Activated naive CD4-positive, alpha-beta T cell treated with anti-CD3 and anti-CD28 coated beads, Interleukin-2, amount 10 ng/mL, durations not matched to agents 7 days and 5 days (primary cell): ENCODE measurements at places on chromosomes 7 and 10.

- no peak for DNase-seq
Measured at GRCh38 chr7:35454575-35455385, 200.9 kb upstream of the TBX20 start.

DNA sequence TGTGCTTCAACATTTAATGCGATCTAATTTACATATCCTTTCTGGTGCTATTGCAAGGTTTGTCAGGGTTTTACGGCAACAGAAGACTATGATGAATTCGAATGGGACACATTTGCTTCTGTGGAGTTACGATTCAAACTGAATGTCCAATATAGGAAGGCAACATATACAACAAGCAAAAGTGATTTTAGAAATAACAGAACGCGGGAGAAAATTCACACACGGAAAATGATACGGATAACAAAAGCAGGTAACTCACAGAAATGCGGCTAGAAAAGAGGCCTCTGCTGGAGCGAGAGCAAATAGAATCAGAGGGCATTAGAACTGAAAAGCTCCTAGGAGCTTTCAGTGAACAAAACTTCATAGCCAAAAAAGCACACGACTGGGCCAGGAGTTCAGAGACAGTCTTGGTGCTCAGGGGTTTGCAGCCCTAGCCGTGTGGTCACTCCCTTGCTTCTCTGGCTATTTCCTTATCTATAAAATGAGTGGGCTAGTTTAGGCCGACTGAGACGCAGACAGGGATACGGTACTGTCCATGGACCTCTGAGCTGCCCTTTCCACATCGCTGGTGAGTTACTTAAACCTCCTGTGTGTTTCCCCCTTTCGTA, 557 bp upstream of the TAX1BP1 start:
- peak; percentile 37 for DNase-seq

GRCh38 chr7:111137296-111138192, 46.6 kb downstream of the LRRN3 start:
- DNase-seq = peak; percentile 21

DNA sequence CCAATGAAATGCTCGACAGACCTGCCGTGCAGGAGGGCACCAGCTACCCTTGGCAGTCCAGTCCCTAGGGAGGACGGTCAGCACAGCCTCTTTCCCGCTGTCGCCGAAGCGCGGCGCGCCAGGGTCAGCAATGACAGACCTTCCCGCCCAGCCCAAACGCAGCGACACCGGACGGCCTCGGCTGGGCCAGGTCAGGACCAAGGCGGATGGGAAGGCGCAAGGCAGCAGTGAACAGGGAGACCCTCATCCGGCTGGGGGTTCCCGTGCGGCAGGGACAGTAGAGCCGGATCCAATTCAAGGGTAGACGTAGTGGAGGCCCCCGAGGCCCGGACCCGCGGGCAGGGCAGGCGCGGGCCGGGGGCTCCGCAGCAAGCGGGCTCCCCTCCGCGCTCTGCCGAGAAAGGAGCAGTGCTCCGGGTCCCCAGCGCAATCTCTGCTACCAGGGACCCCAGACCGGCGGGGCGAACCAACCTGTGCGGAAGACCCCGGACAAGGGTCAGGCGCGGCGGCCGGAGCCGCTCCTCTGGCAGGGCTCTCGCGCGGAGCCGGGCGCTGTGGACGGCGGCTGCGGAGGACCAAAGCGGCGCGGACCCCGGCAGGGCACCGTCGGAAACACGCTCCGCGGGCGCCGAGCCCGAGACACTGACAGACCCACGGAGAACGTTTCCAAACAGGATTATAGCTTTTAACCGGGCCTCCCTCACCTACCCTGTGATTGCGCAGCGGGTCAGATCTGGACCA, at the start of gene SEC31B:
Gene SEC31B (minus strand): TSS at position 551 of the 741 bp plus-strand sequence. CDS start 2,909 bp downstream, outside the sequence.
- no peak for DNase-seq

- no peak for DNase-seq
Measured at GRCh38 chr10:16756561-16757221, 60.5 kb downstream of the RSU1 start.

GRCh38 chr10:3030765-3031164, 36.6 kb upstream of the PFKP start:
- no peak for DNase-seq

DNA sequence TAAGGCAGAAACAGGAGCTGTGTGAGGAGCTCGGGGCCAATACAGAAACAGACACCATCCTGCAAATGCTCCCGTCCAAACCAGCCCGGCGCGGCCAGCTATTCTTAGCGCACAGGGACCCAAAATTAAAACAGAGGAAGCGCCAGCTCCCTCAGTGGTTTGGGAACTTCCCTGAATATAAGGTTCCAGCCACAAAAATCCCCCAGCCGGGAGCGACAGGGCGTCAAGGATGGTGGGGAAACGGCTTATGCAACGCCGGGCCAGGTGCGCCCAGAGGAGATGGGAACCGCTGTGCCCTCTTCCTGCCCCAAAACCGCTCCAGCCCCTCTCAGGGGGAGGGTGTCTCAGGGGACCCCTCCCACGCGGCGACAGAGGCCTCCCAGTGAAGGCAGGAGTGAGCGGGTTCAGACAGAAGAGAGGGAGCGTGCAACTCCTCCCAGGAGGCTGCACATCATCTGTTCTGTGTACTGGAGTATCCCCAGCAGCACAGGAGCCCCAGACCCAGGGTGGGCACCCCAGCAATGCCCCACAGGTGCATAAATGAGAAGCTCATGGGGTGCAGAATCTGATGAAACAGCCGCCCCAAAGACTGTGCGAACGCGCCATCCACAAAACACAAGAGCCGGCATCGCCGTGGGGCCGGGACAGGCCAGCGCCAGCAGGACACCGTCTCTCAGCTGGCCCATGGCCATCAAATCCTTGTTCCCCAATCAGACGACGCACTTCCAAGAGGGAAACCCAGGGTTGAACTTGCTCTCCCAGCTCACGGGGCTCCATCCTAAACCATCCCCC, 73.9 kb upstream of the PDGFA start:
- DNase-seq = no peak

GRCh38 chr7:44060948-44061644, 4.3 kb downstream of the PGAM2 start:
- no peak for DNase-seq

DNA sequence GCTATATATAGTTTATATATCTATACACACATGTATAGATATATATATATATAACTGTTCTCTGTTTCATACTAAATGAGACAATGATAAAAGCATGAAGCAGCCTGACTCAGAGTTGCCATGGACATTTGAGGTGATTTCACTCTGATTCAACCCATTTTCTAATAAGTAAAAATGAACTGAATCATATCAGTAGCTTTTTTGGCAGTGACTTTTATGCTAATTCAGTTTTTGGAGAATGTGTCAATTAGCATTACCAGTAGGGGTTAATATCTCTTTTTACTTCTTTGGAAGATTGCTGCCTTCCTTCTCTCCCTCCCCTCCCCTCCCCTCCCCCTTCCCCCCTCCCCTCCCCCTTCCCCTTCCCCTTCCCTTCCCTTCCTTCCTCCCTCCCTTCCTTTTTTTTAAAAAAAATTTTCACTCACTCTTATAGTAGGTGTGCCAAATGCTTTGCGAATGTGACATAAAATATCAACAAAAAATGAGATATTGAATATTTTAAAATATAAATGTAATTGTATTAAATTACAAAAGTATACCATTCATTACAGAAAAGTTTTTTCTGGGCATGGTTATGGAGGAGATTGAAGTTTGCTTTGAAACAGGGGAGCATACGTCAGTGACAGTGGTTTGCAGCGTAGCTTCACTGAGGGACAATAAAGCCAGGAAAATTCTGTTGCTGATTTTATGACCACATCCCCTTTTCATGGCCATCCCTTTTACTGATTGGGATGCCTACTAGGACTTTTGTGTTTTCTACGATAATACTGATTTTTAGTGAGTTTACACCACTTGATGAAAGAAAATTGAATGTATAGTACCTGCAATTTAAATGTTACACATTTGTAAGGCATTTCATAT, 64.0 kb upstream of the KLF6 start:
- no peak for DNase-seq

DNA sequence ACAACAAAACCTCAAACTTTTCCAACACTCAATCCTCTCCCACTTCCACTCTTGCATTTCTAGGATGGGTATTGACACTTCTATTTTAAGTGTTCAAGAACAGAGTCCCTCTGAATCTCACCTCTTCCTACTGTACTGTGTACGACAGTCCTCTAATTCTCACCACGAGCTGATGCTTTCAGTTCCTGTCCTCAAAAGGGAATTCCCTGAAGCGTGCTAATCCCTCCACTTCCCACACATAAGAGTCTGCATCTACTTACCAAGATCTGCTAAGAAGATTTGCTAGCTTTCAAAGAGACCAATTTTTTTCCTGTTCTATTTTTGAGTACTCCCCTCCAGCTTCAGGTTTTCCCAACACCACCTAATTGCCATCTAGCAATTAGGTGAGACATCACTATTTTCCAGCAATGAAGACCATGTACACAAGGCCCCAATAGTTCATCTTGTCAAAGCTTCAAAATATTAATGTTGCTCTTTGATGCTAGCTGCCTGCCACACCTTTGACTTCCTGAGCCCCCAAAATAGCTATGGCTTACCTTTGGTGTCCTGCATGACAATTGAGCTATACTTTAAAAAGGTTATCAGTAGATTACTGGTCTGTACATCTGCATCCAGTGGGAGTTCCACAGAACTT, 54.4 kb downstream of the ARMH3 start:
- DNase-seq = no peak

GRCh38 chr7:45146531-45147379, 10.8 kb upstream of the RAMP3 start:
- DNase-seq = peak; percentile 20

DNA sequence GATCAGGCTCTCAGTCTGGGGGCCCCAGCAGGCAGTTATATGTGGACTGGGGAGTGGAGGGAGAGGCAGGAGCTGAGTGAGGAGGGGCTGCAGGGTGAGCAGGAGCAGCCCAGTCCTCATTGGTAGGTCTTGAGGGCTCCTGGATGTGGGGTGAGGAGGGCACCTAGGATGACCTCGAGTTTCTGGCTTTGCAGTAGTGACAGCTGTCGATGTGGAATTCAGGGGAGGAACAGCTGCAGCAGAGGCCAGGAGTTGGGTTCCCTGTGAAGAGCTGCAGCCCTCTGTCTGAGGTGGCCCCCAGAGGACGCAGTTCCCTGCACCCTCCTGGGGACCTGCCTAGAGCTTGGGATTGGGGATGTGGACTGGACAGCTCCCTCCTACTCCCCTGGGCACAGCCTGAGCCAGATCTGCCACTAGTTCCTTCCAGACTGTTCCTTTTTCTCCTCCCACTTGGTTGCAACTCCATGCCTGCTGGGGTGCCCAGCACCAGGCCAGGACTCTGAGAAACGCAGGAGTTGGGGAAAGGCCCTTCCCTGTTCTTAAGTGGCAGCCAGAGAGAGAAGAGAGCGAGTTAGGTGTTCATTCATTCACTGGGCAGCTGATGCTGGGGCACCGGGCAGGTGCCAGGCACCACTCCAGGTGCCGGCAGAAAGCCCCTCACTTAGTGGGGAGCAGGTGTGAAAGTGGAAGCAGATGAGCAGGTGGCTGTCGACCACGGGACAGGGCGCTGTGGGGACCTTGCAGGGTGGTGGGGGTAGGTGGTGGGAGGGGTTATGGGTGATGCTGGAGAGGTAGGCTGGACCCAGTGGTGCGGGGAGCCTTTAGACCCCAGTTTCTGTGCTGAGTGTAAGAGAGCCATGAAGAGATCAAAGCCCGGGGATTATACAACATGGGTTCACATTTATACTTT, 57.9 kb downstream of the PRF1 start:
- DNase-seq = no peak

DNA sequence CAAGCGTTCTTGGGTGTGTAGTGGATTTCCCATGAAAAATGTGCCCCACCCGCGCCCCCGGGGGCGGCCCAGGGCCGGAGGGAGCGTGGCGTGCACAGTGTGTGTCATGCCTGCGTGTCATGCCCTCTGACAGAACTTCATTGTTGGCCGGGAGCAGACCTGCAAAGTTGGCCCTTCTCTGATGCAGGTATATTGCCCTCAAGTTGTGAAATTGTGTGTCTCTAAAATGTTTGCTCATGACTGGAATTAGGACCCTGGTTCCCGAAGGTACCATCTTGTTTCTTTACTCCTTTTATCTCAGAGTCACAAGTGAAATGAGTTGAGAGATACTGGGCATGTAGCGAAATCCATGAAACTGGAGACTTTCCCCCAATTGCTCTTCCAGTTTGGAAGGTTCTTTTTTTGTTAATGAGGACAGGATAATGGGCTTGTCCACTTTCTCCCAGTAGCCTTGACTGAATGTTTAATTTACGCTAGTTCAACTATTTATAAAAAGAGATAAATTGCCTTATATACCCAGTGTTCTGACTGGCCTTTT, 26.2 kb downstream of the ADK start:
- DNase-seq = peak; percentile 50

- no peak for DNase-seq
Measured at GRCh38 chr7:5610500-5611186, 170.8 kb downstream of the RNF216 start.

- DNase-seq = no peak
Measured at GRCh38 chr7:47188136-47188535, 393.8 kb downstream of the TNS3 start.

DNA sequence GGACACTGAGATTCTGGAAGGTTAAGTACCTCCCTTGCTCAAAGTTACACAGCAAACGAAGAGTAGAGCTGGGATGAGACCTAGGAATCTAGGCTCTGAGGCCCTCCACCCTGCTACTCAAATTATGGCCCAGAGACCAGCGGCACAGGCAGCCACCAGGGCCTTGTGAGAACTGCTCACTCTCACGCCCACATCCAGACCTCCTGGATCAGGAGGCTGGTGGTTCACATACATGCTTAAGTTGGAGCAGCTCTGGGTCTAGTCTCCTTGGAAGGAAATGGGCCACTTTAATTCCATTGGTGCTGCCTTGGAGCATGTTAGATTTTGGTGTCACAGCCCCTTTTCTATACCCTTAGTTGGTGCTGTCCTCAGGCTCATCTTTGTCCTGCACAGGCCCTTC, 41.9 kb downstream of the ADRA2A start:
- DNase-seq = no peak

GRCh38 chr7:150341263-150342120, at the start of gene RARRES2:
Gene RARRES2 (minus strand): TSS chr7:150341629. CDS start chr7:150340609, 1,020 bp downstream.
- no peak for DNase-seq

DNA sequence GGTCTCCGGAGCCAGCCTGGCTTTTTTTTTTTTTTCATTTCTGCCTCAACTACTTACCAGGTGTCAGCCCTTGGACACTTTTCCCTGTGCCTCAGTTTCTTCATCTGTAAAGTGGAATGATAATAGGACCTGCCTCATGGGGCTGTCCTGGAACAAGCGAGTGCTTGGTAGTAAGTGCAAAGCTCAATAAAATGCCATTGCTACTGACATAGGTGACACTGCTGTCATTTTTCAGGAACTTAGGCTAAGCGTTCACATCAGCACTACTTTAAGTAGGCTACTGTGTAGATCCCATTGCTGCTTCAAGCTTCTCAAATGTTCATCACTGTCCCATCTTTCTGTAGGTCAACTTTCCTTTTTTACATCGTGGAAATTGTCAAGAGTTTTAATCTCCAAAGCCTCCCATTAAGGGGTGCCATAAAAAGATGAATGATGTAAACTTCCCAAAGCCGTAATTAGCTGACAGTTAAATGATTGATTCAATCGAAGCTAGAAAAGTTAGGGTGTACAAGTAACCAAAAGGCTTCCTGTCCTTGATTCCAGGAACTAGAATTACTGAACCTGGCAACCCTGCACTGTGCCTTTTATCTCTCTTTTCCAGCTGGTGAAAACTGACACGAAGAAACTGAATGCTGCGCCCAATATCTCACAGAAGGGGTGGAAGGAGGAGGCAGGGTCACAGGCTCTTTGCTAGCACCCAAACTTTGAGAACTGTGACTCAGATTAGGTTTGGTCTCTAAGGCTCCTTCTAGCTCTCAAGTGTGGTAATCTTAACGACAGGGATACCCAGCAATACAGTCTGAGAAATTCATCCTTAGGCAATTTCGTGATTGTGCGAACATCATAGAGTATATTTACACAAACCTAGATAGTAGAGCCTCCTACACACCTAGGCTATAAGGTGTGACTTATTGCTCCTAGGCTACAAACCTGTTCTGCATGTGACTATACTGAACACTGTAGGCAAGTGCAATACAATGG, 861 bp upstream of the USP6NL start:
- DNase-seq = peak; percentile 30
